ENCODE measurements at places on chromosomes 4 and X. TPM values are rescaled to one million over a fixed set of nuclear protein-coding genes. Genes with fewer than 3 reads are reported as not detected.

GRCh38 chrX:48684134-48684533 lies 535 bp downstream of the WAS start:
- no peak overlapping the region for H3K27ac ChIP-seq
- peak overlapping the region; percentile 26 for H3K4me3 ChIP-seq
- no peaks in the 10 kb centered on the region for H3K4me1 ChIP-seq

Gene EDNRA
- total RNA-seq: 19.7 TPM

GRCh38 chr4:155724731-155725130 lies 34.1 kb upstream of the GUCY1B1 start:
- H3K36me3 ChIP-seq: no peaks in the 10 kb centered on the region
- no peak overlapping the region for H3K27ac ChIP-seq
- DNase-seq: no peak
- H3K27me3 ChIP-seq: no peaks in the 10 kb centered on the region
- H3K4me1 ChIP-seq: no peaks in the 10 kb centered on the region
- no peak overlapping the region for H3K4me3 ChIP-seq

DNA sequence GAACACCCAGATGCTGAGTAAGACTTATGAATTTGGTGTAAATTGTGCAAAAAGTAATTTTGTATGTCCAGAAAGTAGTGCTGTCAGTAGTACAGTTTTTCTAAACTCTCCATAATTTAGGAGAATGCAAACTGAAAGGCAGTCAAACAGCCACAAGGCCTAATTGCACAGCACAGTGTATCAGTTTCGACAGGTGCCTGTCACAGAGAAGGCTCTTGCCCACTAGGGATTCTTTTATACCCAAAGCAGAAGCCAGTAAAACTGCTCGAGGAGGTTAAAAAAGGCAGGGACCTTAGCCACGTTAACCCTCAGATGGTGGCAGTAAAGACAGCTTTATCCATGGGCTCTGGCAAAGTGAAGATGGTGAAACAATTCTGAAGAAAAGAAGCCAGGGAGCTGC lies 69.4 kb upstream of the GATB start:
- no peak overlapping the region for H3K4me3 ChIP-seq
- DNase-seq: no peak
- H3K27ac ChIP-seq: no peak overlapping the region
- H3K27me3 ChIP-seq: no peaks in the 10 kb centered on the region

DNA sequence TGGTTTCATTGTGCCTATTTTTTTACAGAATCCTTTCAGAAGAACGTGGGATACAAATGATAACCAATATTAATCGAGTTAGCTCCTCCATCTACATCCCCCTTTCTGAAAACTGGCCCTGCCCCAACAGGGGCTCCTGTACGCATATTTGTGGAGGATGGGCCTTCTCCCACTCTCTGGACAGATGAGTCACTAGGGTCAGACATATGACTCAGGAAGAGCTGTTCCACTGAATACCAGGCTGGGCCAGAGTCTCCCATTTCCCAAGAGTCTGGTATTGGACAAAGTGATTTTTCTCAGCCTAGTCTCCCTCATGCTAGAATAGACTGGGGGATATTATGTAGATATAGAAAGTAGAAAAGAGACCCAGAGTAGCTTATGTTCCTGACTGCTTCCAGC lies 142.4 kb downstream of the TSPAN5 start:
- no peaks in the 10 kb centered on the region for H3K4me1 ChIP-seq
- no peak for DNase-seq

DNA sequence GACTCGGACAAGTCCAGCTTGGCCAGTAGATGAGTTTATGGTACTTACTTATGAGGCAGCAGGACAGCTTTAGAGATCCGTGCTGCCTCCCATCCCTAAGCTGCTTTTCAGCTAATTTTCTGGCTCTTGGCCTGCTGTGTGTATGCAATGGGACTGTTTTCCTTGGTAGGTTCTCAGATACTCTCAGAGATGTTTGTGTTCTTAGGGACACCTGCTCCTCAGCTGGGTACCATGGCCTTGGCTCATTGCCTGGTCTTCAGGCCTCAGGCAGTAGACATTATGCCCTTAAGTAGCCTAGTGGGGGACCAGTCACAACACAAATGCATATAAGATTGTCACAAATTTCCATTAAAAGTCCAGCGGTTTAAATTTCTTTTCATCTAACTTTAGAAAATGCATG lies 688.0 kb downstream of the PCDH7 start:
- H3K4me3 ChIP-seq: no peak overlapping the region
- H3K4me1 ChIP-seq: no peaks in the 10 kb centered on the region

Gene C4orf50
- total RNA-seq: not detected

Gene CD40LG
- not detected for total RNA-seq

Gene CXCL11
- not detected for total RNA-seq

DNA sequence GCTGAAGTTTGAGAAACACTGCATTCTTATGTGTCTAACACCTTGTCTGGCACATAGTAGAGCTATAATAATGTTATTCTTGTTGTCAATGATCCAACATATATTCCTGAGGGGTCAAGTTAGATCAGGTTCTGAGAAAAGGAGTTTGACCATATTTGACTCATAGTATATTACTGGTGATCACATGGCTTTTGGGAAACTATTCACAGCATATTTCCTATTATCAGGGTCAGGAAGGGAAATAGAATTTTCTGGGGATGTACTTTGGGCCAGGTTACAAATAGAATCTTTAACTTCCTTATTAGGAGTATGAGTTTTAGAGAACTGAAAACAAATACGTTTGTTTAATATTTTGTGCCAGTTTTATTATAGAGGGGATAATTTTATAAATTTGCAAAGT lies 11.6 kb downstream of the IL15 start:
- no peak for DNase-seq
- no peaks in the 10 kb centered on the region for H3K36me3 ChIP-seq
- no peak overlapping the region for H3K4me3 ChIP-seq
- peaks cover 31% of the 10 kb centered on the region for H3K4me1 ChIP-seq
- H3K27ac ChIP-seq: no peak overlapping the region
- no peaks in the 10 kb centered on the region for H3K27me3 ChIP-seq

- no peak overlapping the region for H3K4me3 ChIP-seq
- no peaks in the 10 kb centered on the region for H3K36me3 ChIP-seq
- no peak overlapping the region for H3K27ac ChIP-seq
- peaks cover 6% of the 10 kb centered on the region for H3K27me3 ChIP-seq
- no peak for DNase-seq
- H3K4me1 ChIP-seq: no peaks in the 10 kb centered on the region
These were observed 18.1 kb downstream of the CCNQ start for GRCh38 chrX:153580700-153581386.

GRCh38 chrX:84363663-84364062 lies 138.6 kb downstream of the HDX start:
- no peak overlapping the region for H3K27ac ChIP-seq
- no peak overlapping the region for H3K4me3 ChIP-seq
- DNase-seq: no peak
- no peaks in the 10 kb centered on the region for H3K36me3 ChIP-seq
- H3K4me1 ChIP-seq: no peaks in the 10 kb centered on the region
- H3K27me3 ChIP-seq: no peaks in the 10 kb centered on the region

Gene ZCCHC12
- not detected for total RNA-seq

- peak overlapping the region; percentile 38 for H3K4me3 ChIP-seq
- no peaks in the 10 kb centered on the region for H3K27me3 ChIP-seq
- no peak for DNase-seq
- no peak overlapping the region for H3K27ac ChIP-seq
- H3K4me1 ChIP-seq: peaks cover 15% of the 10 kb centered on the region
- H3K36me3 ChIP-seq: no peaks in the 10 kb centered on the region
These were observed 20.1 kb upstream of the CSF2RA start for GRCh38 chrX:1248331-1249061.

GRCh38 chr4:185742766-185743165 lies 69.2 kb downstream of the SORBS2 start:
- H3K27ac ChIP-seq: no peak overlapping the region

DNA sequence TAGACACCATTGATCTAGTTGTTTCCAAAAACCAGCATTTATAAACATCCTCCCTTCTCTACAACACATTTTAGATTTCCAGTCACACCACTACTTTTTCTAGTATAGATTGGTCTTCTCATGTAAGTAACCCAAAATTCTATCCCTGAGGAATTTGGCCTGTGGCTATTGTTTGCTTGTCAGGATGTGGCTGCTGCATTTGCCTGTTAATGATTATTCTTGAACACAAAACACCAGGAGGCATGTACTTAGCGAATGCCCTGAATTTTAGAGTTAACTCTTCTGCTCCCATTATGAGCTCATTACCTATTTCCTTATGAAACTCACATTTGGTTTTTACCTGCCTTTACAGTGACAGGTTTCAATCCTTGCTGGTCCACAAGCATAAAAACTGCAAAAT lies 102.0 kb upstream of the FSTL5 start:
- no peak overlapping the region for H3K4me3 ChIP-seq
- H3K27me3 ChIP-seq: no peaks in the 10 kb centered on the region
- DNase-seq: no peak
- H3K36me3 ChIP-seq: no peaks in the 10 kb centered on the region
- H3K27ac ChIP-seq: no peak overlapping the region
- no peaks in the 10 kb centered on the region for H3K4me1 ChIP-seq

Data from tibial nerve (tissue), 4 donors.